Suppressor macrophage (primary cell): ENCODE measurements at places on chromosomes 11 and 22.

DNA sequence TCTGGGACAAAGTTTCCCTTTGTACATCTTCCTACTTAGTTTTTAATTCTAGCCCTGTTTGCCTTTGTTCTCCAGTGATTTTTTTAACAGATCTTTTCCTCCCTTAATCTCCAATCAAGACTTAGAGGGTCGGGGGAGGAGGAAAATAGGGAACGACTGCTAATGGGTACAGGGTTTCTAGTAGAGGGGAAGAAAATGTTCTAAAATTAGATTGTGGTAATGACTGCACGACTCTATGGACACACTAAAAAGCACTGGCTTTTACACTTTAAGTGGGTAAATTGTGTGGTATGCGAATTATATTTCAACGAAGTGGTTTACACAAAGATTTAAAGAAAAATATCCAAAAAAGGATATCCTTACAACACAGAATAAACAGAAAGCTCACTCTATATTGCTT lies 110.0 kb upstream of the SPON1 start:
- peak; percentile 57 for DNase-seq

DNA sequence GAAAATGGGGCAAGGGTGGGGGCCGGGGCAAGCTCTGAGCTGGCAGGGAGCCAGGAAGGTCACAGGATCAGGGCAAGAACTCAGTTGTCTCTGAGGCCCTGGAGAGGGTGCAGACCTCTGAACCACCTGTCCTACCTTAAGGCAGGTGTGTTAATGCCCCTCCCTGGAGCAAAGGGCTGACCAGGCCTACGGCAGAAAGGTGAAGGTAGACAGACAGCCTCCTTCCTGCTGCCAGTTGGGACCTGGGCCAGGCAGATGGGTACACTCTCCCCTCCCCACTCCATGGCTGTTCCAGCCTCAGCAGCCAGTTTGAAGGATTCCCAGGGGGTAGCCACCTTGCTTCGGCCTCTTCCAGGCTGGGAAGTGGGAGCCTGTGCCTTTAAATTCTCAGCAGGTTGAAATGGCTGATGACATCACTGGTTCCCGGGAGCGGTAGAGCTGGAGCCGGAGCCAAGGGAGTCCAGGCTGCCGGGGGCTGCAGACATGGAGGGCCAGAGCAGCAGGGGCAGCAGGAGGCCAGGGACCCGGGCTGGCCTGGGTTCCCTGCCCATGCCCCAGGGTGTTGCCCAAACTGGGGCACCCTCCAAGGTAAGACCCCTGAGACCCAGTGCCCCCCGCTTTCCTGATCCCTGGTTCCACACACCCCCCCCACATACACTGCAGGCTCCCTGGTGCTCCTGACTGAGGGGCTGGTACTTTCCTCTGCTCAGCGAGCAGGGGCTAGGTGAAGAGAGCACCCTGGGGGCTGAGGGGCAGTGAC lies at the start of gene INPP5J:
Gene INPP5J (plus strand): TSS at position 435 of the 760 bp plus-strand sequence. CDS start 49 bp downstream, at position 484.
- no peak for DNase-seq

DNA sequence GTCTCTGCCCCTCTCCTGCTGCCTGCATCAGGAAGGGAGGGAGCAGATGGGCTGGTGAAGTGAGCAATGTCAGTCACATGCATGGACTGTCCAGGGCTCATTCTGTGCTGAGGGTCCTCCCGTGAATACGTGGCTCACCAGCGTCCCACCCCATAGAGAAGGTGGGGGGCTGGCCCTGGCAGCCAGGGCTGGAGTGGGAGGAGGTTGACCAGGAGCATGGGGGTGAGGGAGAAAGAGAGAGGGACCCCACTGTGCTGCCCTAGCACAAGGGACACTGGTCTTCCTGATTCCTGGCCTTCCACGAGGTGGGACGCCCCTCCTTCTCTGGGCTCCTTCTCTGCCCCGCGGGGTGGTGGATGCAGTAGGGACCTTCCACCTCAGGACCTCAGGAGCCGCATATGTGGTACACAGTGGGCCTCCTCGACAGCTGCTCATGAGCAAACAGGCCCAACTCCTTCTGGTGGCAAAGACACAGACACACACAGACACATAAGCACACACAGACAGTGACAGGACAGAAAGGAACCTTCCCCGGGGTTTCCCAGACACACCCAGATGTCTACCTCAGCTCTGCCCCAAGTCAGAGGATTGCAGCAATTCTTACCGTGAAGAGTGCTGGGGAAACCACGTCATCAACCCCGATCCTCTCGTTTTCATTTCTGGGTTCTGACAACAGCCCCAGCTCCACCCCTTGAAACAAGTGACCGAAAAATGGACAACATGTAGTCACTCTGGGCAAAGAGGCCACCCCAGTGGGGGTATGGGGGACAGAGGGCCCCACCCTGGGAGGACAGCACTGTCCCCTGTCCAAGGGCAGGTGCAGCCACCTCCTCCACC lies 3.6 kb upstream of the APOBEC3A start:
- peak; percentile 75 for DNase-seq

GRCh38 chr11:33703788-33704187 lies 3.2 kb upstream of the C11orf91 start:
- no peak for DNase-seq

DNA sequence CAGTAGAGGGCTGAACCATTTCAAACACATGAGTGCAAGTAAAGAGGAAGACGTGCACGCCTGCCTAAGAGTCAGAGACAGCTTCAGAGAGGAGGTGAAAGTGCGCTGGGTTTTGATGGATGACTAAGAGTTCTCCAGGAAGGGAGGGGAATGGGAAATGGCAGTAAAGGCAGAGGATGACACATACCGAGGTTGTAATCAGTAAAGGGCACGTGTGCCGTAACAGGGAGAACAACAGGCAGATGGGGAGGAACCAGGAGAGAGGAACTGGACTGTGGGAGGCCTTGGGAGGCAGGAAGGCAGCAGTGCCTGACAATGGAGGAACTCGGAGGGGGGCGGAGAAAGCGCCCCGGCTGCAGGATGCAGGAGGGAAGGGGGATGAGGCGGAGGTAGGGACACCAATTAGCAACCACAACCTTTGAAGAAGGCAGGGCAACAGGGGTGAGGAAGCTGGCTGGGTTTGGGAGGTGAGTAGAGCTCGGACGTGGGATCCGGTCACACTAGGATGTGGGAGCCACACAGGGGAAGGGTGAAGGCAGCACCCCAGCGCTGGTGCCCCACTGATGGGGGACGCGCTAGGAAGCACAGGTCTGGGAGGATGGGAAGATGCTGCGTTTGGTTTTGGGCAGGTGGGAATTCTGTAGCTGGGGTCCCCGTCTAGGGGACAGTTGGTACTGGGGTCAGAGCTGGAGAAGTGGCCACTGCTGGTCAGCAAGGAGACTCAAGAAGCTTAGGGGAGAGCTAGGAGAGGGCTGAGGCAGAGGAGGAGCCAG lies 67.4 kb downstream of the SCUBE1 start:
- DNase-seq: peak; percentile 87

GRCh38 chr11:73198677-73199076 lies 19.4 kb upstream of the P2RY2 start:
- DNase-seq: no peak

- no peak for DNase-seq
Measured at GRCh38 chr22:36037102-36037758, 8.6 kb upstream of the RBFOX2 start.

GRCh38 chr11:92920331-92920730 lies 49.1 kb upstream of the MTNR1B start:
- no peak for DNase-seq

DNA sequence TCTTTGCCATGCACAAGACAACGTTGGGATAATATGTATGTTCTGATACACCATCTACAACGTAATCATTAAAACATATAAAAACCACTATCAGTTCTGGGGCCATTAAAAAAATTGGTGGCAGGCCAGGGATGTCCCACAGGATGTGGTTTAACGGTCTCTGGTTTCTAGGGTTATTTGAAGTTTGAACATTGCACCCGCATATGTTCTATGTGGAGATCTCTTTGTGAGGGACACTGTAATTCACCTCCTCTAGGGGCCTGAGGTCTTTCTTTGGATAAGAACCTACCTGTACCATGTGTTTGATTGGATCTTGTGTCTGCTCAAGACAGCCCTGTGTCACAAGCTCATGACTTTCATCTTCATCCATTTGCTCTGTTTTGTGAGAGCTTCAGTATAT lies 73.2 kb downstream of the GGTLC2 start:
- no peak for DNase-seq

DNA sequence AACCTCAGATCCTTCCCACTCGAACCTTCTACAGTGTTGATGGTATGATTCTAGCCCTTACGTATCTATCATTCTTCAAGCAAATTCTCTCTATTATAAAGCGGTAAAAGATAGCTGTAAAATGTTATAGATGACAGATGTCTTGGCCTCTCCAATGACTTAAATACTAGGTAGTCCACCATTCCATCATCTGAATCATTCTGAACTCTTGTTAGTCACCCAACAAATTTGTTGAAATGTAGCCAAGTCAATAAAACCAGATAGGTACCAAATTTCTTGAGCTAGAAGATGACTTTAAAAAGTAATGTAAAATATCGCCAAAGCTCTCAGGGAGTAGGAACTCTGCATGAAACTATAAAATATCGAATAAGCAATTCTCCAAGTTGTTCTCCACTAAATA lies 32.6 kb upstream of the PICALM start:
- DNase-seq: no peak

DNA sequence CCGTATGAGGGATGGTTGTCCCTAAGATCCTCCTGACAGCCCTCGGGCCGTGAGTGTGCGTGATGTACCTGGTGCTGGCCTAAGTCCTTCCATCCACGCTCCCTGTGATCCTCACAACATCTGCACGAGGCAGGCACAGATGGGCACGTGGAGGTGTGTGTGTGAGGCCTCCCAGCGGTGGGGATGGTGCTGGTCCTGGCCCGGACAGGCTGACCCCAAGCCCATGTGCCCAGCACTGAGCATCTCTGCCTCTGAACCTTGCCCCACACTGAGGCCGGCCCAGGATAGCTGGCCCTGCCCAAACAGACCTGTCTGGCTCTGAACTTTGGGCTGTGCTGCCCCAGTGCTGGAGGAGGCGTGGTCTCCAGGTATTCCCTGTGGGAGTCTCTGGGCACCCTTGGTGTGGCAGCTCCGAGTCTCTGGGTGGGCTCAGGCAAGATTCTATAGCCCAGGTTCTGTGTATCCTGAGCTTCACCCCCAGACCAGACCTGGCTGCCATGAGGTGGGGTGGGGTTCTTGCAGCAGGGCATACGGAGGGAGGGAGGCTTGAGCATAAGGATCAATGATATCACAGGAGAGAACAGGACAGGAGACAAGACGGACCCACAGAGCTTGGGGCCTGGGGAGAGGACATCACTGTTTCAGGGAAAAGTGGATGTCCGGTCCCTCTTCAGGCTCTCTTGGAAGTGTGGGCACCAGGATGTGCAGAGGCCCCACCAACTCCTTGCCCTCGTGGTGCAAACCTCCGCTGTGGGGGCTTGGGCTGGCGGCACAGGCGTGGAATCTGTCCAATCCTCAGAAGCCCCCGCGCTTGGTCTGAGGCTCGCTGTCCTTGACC lies 881.8 kb downstream of the BRD1 start:
- no peak for DNase-seq

DNA sequence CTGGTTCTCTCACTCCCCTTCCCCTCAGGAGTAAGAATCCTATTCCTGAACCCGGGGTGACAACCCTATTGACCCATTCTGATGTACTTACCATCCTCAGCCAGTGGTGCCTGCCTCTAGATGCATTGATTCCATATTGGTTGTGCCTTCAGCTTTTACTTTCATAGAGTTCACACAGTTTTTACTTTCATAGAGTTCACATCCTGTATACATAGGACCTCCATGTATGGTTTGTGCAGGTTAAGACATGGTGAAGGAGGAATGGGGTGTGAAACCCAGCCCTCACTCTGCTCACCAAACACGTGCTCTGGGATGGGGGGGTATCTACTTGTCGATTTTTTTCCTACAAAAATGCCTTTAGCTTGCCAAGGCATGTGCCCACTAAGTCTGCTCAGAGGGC lies 105.6 kb upstream of the TBCEL start:
- DNase-seq: no peak

DNA sequence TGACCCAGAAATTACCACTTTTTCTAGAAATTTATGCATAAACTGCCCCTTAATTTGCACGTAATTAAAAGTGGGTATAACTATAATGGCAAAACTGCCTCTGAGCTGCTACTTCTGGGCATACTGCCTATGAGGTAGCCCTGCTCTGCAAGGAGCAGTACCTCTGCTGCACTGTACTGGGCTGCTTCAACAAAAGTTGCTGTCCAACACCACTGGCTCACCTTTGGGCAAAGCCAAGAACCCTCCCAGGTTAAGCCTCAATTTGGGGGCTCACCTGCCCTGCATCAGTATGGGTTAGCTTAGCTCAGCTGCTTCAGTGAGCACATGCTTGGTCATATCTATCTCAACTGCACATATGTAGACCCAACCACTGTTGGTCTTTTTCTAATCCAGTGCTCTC lies 4.5 kb downstream of the DMC1 start:
- no peak for DNase-seq

DNA sequence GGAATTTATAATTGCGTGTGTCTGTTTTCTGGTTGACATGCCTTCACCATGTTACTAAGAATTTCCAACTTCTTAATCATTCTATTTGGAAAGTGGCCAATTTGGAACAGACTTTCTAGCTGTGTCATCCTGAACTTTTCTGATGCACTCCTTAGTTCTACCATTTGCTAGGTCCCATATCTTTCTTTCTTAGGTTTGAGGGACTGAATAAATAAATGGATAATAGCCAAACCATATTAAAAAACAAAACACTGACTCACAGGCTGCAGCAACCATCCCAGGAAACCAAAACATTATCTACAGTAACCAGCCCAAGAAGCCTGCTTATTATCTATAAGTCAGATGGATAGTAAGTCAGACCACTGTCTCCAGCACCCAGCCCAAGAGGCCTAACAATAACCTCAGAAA lies 57.5 kb upstream of the PLET1 start:
- DNase-seq: no peak

DNA sequence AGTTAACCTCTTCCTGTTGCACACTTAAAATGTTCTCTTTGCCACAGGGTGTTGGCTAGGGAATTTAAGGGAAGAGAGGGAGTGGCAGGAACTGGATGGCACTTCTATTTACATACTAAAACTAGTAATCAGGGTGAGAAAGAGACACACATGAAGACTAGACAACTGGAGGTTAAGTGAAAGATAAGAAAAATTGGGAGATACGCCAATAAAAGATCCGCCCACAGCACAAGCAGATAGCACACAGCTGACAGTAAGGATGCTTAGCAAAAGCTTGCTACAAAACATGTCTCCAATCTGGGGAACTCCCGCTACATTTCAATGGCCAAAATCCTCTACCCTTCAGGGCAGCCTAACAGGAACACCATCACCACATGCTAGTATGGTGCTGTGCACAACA lies 12.8 kb downstream of the CPSF7 start:
- no peak for DNase-seq
